AG10803 (cell line): ENCODE measurements at places on chromosomes 5 and 9.
A peak's percentile ranks its signal among the peaks of the same experiment; 100 is the strongest.

DNA sequence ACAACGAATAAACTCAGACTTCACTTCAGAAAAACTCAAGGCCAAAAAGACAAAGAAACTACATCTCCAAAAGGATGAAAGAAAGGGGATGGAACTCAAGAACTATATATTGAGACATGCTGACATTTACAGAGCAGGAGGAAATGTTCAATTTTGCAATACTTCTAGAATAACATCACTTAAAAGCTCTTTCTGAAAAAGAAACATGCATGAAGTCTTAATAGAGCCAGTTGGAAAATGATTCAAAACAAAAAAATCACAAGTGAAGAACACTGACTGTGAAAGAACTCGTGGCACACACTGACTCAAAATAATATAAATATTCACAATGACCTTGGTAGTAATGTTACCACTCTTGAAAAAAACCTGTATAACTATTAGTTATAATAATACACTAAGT, 267.8 kb upstream of the NREP start:
- DNase-seq = peak; percentile 32

DNA sequence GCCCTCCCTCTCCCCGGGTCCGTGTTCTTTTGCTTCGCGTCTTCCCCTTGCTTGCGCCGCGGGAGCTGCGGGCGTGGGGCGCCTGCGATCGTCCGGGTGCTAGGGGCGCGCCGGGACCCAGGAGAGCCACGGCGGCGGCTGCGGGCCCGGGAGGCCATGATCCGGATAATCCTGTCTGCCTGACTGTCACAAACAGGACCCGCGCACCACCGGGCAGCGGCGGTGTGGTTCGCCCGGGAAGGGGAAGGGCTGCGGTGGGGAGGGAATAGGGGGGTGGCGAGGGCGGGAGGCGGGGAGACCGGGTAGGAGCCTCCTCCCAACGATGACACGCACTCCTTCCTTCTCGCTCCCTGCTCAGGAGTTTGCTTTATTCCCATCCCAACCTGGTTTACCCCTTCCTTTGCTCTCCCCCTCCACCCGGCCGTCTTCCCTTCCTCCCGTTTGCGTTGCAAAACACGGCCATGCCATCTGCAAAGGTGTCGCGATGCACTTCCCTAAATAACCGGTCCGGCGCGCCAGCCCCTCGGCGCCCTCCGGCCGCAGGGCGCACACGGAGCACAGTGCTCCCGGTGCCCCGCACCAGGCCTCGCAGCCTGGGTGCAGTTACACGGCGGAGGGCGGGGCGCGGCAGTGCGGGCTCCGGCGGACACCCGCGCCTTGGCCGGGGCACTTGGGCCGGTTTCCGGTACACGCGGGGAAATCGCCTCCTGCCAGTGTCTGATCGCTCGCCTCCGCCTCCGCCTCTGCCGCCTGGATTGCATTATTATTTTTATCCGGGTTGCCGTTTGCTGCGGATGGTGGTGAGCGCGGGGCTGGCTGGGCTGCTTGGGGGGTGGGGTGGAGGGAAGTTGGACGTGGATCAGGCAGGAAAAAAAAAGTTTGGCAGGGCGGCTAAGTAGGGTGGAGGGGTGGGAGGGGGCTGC, 1.5 kb downstream of the SMARCA2 start:
- peak; percentile 77 for DNase-seq

GRCh38 chr9:14198841-14199455, 115.0 kb downstream of the NFIB start:
- peak; percentile 39 for DNase-seq

GRCh38 chr9:20693068-20693467, 9.0 kb downstream of the FOCAD start:
- peak; percentile 45 for DNase-seq

- no peak for DNase-seq
Observed at GRCh38 chr5:105150323-105150722, 1587.7 kb upstream of the NUDT12 start.

DNA sequence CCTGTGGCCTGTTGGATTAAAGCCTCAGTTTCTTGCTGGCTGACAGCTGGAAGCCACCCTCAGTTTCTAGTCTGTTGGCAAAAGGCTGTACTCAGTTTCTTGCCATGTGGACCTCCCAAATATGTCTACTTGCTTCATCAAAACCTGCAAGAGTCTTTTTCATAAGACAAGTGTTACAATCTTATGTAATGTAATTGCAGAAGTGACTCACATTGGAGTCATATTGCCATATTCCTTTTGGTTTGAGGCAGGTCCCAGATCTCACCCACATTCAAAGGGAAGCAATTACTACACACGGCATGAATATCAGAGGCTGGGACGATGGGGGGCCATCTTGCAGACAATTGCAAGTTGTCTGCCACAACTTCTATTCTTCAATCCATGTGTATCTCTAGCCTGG, 286.7 kb upstream of the IL12B start:
- peak; percentile 76 for DNase-seq

GRCh38 chr5:24110004-24110615, 534.7 kb downstream of the CDH10 start:
- peak; percentile 0 for DNase-seq

GRCh38 chr9:127970401-127971313, 10.1 kb downstream of the EEIG1 start:
- no peak for DNase-seq

DNA sequence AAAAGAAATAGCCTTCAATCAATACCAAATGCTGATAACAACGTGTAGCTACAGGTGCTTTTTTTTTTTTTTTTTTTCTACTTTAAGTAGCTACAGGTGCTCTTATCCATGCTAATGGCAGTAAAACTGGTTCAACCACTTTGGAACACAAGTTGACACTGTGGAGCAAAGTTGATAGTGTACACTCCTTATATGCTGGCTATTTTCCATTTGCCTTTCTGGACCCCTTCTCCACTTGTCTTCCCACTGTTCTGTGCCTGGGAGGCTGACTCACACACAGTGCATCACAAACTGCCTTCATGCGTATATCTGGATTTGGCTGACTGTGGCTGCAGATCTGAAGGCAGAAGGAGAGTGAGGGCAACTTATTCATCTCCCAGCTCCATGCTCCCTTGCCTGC, 247.9 kb downstream of the MSX2 start:
- no peak for DNase-seq

- DNase-seq = no peak
Observed at GRCh38 chr5:90438100-90438499, 28.5 kb upstream of the CETN3 start.

DNA sequence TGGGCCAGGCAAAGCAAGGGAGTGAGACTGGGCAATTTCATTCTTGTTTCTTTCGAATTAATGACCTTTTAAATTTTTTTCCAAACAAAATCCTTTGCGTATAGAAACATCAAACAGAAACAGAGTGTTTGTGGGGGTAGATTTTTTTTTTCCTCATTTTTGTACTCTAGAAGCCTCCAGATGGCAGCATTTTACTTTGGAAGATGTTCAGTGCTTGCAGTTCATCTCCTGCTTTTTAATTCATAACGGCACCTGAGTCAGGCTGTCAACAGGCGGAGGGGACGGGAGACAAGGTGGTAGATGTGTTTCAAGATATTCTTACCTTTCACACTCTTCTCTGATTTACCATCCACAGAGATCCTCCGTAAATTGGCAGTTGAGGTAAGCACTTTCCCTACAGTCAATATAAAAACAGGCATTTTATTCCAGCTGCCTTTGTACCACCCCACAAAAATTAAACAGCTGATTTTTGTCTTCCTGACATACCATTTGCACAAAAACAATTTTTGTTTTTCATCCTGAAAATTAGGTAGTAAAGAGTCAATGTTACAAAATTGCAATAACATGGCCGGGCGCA, 99.5 kb upstream of the FBXL17 start:
- DNase-seq = peak; percentile 20

DNA sequence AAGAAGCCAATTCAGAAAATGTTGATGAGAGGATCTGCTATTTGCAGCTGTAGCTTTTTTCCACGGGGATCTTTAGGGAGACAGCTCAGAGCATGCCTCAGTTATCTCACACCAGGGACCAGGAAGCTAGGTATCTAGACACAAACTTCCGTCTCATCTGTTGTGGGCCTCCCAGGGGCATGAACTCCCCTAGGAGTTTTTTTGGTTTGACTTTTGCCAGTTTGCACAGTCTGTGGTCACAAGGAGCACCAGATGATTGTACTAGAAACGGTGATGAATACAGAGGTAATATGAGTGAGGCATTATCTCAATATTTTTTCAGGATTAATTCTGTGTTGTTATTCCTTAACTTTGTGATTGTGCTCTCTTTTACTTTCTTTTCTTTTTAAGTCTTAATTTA, 533.2 kb upstream of the SEMA6A start:
- DNase-seq = no peak

DNA sequence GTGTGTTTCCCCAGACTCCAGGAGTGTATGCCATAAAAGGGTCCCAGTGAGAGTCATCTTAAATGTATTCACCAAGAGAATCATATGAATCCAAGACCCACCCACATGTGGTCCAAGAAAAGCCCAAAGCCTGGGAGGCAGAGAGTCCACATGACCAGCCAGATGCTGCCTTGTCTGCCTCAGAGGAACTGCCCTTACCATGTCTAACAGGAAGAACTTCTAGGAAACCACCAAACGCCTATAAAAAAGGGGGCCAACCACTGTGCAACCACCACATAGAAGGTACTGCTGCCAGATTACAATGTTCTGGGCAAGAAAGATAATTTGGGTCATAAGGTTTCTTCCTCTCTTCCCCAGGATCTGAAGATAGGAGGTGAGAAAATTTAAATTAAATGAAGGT, 129.8 kb upstream of the SLC24A2 start:
- no peak for DNase-seq

DNA sequence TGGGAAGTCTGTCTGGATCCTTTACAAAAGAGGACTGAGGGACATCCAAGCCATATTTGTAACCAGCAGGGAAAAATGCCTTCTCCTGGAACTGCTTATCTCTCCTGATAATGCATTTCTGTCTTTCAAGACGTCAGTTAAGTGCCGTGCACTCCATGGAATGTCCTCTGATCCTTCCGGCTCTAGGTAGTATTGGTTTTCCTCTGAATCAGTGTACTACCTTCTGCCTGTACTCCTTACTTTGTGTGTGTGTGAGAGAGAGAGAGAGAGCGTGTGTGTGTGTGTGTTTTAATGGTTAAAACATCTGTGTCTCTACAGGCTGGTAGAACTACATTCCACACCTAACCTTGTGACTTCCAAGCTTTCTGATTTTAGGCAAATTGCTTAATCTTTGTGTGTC, 89.9 kb downstream of the PIP5K1B start:
- no peak for DNase-seq
